ENCODE measurements at places on chromosomes 5 and 9.

GRCh38 chr5:138966236-138966985, 91.3 kb upstream of the LRRTM2 start:
- no peak for DNase-seq

- DNase-seq, result no peak
These were observed 81.6 kb upstream of the GDNF start for GRCh38 chr5:37921452-37921851.

DNA sequence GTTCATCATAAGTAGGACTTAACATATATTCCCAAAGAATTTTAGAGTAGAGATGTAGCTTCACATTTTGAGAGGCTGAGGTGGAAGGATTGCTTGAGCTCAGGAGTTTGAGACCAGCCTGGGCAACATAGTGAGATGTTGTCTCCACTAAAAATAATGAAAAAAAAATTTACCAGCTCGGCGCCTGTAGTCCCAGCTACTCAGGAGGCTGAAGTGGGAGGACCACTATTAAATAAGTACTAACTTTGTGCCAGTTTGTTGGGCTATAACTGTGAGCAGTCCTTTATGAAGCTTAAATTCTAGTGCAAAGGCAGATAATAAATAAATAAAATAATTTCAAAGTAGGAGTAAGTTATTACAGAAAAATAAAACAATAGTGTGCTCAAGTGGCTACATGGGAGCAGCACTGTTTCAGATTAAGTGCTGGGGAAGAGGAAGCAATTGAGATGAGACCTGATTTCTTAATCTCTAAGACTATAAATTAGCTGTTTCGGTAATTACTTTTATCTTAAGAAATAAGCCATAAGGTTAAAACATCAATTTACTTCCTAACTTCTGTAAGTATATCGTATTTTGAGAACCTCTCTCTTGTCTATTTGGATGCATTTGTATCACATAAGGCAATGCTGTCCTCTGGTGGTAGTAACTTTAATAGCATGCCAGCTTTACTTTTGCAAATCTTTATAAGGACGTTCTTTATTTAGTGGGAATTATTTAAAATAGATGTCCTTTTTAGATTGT, 98.9 kb downstream of the CSNK1G3 start:
- peak; percentile 86 for DNase-seq

- no peak for DNase-seq
These were observed 413.5 kb upstream of the ZNF462 start for GRCh38 chr9:106449336-106449927.

- no peak for DNase-seq
These were observed 150.7 kb downstream of the RXRA start for GRCh38 chr9:134476942-134477335.

DNA sequence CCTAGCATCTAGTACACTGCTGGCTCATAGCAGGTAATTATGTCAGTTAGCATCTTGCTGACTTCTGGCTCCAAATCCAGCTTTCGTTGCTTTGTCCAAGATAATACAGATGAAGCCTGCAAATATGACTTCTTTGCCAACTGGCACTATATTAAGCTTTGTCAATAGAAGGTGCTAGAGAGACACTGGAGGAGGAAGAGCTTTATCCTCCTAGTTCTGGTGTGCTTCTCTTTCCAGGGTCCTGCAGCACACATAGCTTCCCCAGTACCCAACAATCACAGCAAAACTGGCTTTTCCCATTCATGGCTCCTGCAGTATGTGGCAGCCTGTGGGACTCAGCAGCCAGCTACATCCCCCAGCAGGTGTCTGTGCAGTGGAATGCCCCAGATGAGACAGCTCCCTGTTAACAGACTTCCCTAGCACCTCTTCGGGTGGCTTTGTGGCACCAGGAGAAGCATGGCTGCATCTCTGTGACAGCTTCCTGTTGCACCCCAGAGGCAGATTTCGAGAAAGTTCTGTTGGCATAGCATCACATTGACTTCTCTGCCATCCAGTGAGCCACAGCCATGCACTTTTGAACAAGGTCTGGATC, 147.8 kb downstream of the OXCT1 start:
- DNase-seq, result no peak

DNA sequence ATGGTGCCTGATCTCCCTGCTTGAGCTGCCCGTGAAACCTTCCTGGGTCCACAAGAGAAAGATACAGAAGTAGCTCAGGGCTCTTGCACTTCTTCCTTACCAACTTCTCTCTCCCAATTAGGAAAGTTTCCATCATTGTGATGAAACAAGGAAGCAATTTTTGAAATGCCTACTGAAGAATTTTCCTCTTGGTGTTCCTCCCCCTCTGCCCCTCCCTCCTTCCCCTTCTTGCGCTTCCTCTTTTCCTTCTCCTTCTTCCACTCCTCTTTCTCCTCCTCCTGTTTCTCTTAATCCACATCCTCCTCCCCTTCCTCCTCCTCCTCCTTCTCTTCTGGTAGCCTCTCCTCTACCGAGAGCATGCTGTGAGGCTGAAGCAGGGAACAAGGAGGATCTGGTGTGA, 36.3 kb upstream of the OTULINL start:
- DNase-seq, result peak; percentile 81

GRCh38 chr5:150590979-150591695, 49.3 kb upstream of the SYNPO start:
- peak; percentile 17 for DNase-seq

- DNase-seq, result no peak
These were observed 12.1 kb upstream of the TNFAIP8 start for GRCh38 chr5:119343766-119344165.

GRCh38 chr5:57193757-57194413, 20.0 kb downstream of the GPBP1 start:
- DNase-seq, result no peak

DNA sequence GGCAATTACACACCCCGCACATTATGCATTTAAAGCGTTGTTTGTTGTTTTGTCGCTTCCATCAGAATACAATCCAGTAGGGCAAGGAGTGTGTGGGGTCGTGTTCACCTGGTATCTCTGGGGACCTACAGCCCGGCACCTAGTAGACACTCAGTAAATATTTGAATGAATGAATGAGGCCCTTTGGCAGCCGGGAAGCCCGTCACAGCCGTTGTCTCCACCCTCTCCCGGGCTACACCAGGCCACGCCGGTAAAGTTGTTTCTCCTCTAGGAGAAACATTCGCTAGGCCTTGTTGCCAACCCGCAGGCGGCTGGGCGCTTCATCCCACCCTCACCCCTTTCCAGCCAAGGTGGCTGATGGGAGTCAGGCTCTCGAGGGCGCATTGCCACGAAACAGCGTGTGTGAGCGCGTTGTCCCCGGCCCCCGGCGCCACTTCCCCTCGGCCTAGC, 876 bp upstream of the JAK2 start:
- DNase-seq, result peak; percentile 42

DNA sequence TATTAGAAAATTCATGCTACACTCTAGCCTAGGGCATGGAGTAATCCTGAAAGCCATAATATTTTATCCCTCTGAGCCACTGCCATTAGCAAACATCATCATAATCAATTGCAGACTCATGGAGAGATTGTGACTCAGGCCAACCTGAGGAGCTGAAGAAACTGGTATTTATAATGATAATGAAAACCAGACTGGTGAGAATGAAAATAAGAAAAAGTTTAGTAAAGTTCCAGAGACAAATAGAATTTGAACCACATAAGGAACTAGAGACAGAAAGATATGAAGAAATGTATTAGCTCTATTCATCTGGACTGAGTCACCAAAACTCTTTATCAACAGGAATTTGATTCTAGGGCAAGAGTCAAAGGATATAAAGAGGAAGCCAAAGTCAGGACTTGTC, 158.7 kb downstream of the DRD1 start:
- DNase-seq, result no peak

DNA sequence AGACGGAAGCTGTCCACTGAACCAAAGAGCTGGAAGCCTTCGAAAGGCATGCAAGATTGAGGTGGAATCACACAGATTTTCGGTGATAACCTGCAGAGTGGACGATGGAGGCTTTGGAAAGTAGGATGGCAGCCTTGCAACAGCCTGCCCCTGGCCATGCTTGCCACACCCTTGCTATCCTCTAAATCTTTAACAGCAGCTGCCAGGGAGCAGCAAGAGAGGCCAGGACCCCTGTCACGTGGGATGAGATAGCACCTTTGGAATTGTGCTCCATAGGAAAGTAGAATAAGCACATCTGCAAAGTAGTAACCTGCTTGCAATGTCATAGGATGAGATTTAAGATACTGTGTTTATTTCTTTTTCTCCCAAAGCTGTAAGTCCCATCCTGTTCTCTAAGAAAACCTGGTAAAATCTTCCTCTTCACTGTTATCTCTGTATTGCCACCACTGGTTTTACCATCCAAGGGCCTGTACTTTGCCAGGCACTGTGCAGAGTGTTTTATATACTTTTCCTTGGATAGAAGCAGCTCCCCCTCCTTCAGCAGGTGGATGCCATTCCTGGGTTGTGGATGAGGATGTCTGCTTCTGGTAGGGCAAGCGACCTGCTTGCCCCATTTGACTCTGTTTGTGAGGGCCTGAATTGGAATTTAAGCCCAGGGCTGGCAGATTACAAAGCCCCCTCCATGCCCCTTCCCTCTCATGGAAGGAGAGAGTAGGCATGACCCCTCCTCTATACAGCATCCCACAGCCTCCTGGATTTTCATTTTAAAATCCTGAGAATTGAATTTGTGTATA, 10.1 kb downstream of the TRIO start:
- no peak for DNase-seq

- peak; percentile 48 for DNase-seq
These were observed 26.1 kb upstream of the MACIR start for GRCh38 chr5:103232393-103232999.

GRCh38 chr9:119675951-119676350, 306.7 kb upstream of the BRINP1 start:
- DNase-seq, result no peak

- peak; percentile 86 for DNase-seq
These were observed 118.6 kb downstream of the RGS3 start for GRCh38 chr9:113581865-113582697.

- DNase-seq, result no peak
These were observed 152.1 kb downstream of the GNA14 start for GRCh38 chr9:77495834-77496671.

- DNase-seq, result no peak
These were observed 142.5 kb downstream of the RNF180 start for GRCh38 chr5:64308135-64308534.

DNA sequence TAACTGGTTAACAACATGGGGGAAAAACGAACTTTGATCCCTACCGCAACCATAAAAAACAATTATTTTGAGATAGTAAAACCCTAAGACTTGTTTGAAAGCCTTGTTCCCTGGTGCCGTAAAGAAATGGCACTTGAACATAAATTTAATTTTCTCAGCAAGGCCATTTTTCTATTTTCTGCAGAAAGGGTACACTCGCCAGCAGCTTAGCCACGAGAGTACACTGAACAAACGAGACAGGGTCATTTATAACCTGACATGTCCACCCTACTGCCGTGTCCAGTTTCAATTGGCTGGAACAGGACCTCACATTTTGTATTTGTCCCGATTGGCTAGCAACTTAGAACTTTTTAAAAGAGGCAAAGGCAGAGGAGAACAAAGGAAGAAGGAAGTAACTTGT, 26.8 kb downstream of the FBXW11 start:
- DNase-seq, result no peak

DNA sequence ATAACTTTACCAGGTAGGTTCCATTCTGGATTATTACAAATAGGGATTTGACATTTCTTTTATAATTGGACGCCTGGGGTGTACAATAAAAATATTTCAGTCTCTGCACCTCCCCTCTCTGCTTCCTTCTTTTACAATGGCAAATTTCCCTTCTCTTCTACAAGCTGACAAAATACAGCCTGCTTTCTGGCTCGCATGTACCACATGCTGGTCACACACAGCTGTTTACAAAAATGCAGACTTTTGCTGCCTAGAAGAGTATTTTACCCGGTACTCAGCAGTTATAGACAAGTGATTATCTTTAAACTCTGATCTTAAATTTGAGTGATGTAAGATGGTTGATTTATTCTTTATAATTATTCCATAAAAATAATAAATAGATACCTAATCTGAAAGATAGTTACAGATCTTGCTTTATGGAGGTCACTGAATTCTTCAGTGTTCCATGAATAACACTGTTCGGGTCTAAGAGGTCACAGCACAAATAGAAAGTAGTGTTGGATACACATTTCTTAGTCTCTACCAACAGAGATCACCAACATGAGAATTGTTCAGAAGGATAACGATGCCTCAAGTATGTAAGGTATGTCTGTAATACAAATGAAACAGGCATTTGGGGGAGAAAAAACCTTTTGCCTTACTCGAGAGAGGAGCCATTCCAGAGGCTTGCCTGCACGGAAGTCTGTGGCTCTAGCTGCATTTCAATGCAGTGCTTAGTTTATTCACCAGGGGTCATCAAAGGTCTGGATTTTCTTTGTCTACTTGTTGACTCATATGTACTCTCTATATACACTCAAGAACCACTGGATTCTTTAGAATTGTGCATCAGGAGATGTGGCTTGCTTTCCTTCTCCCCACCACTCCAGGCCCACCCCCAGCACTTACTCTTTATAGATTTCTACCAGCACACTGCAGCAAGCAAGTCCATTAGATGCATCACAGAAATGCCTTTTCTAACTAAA, 206.6 kb upstream of the RFX3 start:
- peak; percentile 94 for DNase-seq

GRCh38 chr9:131329241-131329641, 39.7 kb downstream of the PLPP7 start:
- DNase-seq, result no peak

- DNase-seq, result no peak
These were observed 63.9 kb downstream of the SEC61B start for GRCh38 chr9:99285965-99286364.

GRCh38 chr9:21470126-21470525, 12.0 kb downstream of the IFNE start:
- DNase-seq, result peak; percentile 82

- no peak for DNase-seq
These were observed 14.3 kb downstream of the HMGCR start for GRCh38 chr5:75351139-75351926.

DNA sequence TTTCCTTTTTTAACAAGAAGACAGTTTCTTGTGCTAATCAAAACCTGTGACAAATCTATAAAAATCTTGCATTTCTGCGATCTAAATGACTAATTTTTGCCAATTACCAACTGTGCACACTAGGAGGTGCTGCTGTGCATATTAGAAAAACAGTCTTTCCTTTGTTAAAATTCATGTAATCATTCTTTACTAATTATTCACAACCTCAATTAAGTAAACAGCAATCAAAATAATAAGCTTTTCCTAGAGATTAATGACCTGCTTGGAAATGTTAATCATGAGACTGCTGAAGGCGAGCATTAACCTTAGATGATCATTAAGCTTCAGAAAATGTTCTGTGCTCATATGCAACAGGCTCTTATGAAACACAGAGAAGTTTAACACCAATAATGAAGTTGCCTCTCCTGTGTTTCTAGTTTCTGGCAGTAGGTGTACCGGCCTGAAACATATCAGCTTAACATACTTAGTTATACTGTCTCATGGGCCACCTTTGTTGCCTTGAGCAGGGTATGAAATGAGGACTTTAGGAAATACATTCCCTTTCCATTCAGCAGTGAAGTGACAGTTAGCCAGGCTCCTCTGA, 17.7 kb downstream of the RFESD start:
- peak; percentile 76 for DNase-seq

- DNase-seq, result peak; percentile 35
These were observed 1.3 kb upstream of the KLHL9 start for GRCh38 chr9:21336457-21336856.
